ENCODE measurements at places on chromosomes 4 and X.

DNA sequence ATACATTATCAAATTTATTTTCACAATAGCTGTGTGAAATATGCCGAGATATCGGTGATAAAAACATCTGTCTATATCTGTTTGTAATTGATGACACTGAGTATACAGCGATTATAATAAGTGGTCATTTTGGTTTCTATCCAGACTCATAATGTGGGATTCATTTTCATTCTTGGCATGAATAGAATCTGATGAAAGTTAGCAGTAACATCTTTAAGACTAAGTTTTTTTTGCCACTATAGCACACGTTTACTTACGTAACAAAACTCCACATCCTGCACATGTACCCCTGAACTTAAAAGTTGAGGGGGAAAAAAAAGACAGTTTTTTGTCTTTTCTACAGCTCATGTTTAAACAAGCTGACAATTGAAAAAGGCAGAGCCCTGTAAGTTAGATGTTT, 86.4 kb downstream of the PPA2 start:
- no peak for DNase-seq

DNA sequence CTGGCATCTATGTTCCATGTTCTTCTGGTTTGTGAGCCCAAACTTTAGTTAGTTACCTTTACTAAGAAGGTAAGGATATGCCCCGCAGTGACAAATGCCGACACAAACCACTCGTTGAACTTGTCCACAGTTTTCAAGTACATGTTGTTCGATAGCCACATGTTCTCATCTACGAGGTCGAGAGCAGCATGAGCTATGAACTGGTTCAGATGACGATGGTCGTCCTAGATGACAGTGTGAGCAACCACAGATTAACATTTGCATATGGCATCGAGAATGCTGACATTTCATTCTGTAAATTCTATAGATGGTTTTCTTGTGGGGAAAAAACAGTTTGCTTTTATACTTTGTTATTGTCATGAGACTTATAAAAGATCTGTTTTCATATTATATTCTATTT, 18.0 kb downstream of the TRAPPC2 start:
- DNase-seq, result no peak

DNA sequence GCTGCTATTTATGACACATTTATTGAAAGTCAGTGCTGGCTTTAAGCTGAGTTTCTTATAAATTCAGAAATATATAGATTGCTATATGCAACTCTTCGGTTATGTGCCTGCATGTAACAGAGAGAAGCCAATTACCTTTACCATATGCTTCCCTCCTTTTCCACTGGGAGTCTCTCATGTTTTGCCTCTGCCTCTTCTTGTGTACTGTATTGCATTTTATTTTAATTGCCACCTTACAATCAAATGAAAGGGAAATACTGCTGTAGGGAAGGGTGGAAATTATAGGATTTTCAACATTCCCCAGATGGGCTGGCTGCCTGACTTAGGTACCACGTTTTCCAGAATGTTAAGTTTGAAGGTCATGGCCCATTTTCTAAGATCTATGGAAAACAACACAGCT, 655.4 kb upstream of the SLIT2 start:
- DNase-seq, result no peak

GRCh38 chr4:177487977-177488376, 45.7 kb upstream of the AGA start:
- no peak for DNase-seq

- DNase-seq, result no peak
These were observed 33.4 kb downstream of the APOOL start for GRCh38 chrX:85037114-85037513.

- no peak for DNase-seq
These were observed 566.2 kb downstream of the RAPGEF2 start for GRCh38 chr4:159669094-159669493.

DNA sequence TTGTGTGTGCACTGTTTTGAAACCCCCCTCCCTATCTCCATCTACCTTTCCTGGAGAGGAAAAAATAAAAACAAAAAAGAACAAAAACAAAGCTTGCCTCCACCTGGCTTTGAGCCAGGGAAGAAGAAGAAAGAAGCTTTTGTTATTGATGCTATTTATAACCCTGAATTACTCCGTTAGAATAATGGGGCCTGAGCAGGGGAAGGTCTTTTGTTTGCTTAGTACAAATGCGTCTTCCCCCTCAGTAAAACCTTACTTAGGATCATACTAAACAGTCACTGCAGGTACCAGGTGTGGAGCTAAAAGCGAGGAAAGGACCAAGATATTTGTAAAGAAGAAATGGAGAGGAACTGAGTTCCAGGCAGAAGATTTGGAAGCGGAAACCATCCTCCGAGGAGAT, 352.1 kb downstream of the KCNIP4 start:
- no peak for DNase-seq

Data from activated naive CD8-positive, alpha-beta T cell treated with anti-CD3 and anti-CD28 coated beads, Interleukin-2, amount 50 U/mL, for 24 hours (primary cell).